ENCODE measurements at places on chromosomes 7 and 10.

DNA sequence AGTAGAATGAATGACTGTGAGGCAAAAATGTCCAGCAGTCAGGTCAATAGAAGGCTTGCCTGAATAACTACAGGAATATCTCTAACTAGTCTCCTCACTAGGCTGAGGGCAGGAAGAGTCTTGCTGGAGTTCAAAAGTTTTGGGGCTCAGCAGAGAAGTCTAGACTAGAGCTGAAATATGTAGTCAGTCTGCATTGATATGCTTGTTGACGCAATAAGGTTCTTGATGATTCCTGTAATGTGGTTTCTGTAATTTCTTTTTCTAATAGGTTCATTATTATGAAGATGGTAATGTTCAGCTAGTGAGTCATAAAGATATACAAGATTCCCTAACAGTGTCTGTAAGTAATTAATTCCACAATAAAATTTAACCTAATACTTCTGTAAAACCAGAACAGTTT, 41.5 kb upstream of the ST7 start:
- DNase-seq: no peak

GRCh38 chr7:98531717-98532116, 85.4 kb upstream of the NPTX2 start:
- DNase-seq: no peak

GRCh38 chr7:156969972-156970420, 20.5 kb downstream of the NOM1 start:
- no peak for DNase-seq

DNA sequence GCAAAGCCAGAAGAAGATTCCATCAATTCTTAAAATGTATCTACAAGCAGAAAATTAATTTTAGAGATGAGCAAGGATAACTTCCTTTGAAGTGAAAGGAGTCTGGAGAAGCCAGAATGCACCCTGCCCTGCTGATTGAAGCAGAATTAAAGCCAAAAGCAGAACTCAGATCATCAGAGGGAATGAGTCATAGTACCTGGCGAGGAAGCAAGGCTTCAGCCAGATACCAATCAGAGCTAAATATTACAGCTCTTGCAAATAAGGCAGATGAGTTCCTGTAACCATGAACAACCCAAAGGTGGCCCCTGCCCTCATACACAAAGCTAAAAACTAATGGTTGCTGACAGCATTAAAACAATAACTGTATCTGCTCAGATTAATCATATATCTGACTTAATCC, 10.4 kb downstream of the HTR7 start:
- DNase-seq: no peak

DNA sequence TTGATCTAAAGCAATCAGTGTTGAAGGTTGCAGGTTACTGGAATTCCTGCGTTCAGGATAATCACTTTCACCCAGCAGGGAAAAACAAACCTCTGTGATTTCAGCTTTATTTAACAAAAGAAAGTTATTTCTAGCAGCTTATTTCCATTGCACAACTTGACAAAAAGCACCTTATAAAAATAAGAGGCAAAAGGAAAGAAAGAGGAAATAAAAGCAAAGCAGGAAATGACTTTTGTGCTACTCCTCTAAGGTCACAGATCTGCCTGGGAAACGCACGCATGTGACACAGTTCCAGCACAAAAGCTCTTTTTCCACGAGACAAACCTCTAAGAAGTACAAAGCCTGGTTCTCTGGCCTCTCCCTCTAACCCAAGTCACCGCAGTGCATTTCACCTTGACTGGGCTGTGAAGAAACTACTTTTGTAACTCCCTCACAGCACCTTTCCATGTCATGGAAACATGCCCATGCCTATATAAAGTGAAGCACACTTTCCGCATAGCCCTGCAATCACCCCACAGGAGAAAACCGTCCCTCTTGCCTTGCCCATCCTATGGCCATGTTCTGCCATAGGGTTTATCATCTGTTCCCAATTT, 870 bp downstream of the ANK3 start:
- DNase-seq: no peak
